Activated CD4-positive, alpha-beta T cell treated with anti-CD3 and anti-CD28 coated beads, Interleukin-2, amount 50 U/mL, for 1 hour (primary cell): ENCODE measurements at places on chromosomes 6 and 20.
A peak's percentile ranks its signal among the peaks of the same experiment; 100 is the strongest.

- DNase-seq, result no peak
These were observed 137.8 kb downstream of the TTLL2 start for GRCh38 chr6:167462514-167463312.

DNA sequence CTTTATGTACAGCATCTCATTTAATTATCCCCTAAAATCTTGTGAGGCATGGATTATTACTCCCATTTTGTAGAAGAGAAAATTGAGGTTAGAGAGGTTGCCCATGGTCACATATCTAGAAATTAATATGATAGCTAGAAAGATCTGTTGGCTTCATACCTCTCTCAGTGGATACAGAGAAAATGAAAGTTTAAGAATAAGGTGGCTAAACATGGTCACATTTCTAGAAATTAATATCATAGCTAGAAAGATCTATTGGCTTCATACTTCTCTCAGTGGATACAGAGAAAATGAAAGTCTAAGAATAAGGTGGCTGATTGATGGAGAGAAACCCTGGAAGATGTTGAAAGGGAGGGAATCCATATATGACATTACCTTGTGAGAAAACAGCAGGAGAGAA, 260.7 kb upstream of the MAN1A1 start:
- no peak for DNase-seq

DNA sequence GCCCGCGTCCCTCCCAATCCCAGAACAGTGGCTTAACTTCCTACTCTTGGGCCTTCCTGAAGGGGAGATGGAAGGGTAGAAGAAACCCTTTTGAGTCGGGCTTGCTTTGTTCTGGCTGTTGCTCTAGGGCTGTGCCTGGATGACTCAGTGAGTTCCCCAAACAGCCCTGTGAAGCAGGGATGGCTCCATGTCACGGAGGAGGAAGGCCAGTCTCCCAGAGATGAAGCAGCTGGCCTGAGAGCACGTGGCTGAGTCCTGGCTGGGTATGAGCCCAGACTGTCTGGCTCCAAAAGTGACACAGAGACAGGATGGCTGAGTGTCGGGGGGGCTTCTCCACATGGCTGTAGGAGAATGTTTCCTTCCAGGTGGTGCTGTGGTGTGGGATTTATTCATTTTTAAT, 4.6 kb downstream of the SYTL3 start:
- DNase-seq, result no peak

- DNase-seq, result peak; percentile 42
These were observed 17.9 kb upstream of the CCDC170 start for GRCh38 chr6:151475653-151476523.

DNA sequence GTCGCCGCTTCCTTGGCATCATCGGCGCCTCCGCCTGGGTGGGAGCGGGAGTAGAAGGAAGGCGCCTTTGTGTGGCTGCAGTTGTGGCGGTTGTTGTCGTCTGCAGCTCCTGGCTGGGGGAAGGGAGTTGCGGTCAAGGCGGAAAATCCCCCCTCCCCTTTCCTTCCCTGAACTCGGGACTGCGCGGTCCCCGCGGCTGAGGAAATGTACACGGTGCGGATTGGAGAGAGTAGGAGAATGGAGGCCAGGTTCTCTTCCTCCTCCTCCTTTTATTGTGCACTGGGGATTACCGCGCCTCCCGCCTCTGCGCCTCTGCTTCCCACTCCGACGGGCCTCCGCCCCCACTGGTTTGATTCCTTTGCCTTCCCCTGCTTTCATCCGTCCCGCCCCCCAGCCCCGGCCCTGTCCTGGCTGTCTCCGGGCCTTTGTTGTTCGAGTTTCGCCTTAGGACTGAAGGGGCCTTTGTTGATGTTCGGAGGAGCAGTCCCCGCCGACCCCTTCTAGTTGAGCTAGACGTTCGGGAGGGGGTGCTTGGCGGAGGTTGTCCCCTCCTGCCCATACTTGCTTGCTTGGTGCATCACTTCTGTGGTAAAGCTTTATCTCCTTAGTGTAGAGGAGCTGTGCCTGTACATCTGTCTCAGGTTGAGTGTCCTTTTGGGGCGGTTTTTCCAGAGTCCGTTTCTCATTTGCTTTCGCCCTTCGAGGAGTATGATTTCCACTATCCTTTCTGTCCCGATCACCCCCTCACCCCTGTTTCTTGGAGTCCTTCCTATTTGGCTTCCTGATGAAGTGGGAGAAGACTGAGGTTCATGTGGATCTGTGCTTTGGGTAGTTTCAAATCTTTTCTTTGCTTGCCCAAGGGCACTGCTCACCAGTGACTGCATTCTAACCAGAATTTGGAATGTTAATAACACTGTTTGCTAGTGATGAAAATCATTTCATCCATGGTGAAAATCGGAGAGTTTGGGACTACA, 764 bp downstream of the ZNF292 start:
- DNase-seq, result peak; percentile 34

DNA sequence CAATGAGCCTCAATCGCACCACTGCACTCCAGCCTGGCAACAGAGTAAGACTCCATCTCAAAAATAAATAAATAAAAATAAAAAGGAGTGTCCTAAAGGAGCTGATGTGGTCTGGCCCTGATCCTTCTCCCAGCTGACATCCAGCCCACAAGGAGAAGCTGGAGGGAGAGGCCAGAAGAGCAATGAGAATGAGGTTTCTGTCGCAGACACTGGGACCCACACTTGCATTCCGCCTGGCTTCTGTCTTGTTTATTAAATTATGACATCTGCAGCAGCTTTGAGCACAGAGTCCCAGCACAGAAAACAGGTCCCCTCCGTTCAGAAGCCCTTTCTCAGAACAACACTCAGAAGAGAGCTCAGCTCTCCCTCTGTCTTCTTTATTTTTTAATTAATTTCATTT, 10.3 kb upstream of the E2F1 start:
- no peak for DNase-seq

DNA sequence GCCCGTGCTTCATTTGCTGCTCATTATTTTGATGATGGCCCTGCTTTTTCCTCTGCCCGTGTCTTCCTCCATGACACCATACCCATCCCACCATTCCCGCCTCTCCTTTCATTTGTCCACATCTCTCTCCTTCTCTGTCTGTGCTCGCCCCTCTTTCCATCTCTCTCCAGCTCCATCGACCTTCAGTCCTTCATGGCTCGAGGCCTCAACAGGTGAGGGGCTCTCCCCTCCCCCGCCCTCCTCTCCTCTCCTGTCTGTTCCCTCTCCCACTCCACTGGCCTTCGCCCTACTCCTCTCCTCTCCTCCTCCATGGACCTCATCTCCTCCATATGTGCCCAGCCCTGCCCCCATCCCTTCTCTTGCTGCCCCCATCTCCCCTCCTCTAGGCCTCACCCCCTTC, 12.1 kb upstream of the ZBTB9 start:
- DNase-seq, result no peak
